ENCODE measurements at places on chromosomes 6 and 20.

DNA sequence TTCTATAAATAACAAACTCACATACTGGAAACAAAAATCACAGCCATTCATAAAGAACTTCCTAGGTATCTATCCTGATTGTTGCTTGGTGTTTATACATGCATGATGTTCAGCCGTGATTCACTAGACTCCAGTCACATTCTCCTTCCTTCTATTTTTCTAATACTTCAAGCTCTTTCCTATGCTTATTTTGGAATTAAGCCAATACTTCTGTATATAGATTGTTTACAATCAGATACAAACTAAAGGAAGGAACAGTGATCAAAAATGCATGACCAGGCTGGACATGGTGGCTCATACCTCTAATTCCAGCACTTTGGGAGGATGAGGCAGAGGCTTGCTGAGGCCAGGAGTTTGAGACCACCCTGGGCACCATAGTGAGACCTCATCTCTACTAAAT is 377.5 kb upstream of the IRAK1BP1 start:
- no peak for DNase-seq

DNA sequence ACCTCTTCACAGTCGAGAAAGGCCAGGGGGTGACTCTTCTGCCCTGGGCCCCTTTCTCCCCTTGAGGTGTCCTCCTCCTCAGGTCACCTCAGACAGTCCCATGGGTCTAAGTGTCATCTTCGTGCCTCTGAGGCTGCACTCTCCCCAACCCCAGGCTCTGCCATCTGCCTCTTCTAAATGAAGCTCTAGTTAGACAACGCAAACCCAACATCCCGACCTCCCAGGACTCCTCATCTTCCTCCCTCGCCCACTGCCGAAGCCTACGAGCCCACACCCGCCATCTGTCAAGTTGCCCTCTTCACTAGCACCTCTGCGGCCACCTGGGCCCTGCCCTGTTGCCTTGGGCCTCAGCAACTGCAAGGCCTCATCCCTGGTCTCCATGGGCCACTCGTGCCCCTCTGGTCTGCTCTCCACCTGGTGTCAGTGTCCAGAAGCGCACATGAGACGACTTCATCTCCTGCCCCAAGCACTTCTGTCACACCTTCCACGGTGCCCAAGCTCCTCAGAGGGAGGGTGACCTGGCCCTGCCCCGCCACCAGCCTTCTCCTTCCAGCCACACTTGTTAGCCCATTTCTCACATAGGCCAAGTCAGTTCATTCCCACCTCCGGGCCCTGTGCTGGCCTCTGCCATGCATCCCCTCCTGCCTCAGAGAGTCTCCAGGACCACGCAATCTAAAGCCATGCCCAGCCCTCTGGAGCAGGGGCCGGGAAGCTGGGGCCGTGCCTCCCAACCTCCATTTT is 53.8 kb downstream of the RRBP1 start:
- DNase-seq, result no peak

DNA sequence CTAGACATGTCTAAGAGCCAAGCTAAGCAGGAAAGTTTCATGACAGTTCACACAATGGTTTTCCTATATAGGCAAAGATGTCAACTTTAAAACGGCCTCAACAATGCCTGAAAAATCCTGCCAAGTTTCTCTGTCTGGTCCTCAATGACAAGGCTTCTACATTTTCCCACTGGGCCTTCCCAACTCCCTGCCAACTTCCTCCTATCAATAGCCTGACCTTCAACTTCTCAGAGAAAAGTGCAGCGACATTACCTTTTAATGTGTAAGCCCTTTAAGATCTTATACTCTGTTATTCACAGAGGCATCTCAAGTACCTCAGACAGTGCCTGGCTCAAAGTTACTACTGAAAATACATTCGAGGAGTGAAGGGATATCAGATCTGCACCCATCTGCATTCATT is 56.2 kb upstream of the BTBD3 start:
- DNase-seq, result no peak

GRCh38 chr6:113829696-113830045 is 27.5 kb upstream of the MARCKS start:
- no peak for DNase-seq

DNA sequence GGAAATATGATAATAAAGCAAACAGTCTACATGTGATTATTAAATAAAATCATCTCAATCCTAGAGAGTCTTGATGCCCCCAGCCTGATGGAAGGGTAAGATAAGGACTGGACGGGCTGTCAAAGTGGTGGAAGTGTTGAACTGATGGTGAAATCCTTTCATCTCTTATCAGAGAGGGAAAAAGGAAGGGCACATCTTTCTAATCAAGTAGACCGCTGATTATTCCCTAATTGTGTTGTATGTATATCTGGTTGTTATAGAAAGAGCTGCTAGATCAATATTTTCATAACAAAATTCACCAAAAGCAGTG is 184.5 kb downstream of the PDE7B start:
- DNase-seq, result no peak

DNA sequence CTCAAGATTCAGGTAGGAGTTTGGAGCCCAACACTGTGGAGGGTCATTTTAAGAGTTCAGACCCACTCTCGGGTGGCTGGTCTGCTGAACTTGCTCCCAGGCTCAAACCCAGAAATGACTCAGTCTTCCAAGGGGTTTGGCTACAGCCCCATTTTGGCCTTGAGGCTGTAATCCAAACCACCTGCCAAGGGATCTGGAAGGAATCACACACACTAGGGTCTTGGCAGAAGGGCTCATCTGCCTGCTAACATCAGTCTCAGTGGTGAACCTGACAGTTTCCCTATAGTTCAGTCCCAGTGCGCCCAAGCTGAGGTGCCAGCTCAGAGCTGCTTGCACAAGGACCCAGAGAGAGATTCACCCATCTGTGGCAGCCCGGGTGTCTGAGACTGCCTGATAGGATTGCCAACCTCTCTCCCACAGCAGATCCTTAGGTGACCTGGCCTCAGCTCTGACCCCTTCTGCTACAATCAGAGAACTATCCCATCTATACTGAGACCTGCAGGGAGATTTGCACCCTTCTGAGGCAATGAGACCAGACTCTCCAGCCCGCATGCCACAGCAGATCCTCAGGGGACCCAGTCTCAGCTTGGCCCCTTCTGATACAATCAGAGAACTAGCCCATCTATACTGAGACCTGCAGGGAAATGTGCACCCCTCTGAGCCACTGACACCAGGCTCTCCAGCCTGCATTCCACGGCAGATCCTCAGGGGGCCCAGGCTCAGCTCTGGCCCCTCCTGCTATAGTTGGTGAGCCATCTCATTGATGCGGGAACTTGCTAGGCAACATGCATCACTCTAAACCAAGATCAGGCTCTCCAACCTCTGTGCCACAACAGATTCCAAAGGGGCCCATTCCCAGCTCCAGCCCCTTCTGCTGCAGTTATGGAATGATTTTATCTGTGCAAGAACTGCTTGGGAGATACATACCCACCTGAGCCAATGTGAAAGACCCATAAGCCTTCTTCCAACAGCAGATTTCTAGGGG is 48.2 kb downstream of the THBS2 start:
- DNase-seq, result no peak

DNA sequence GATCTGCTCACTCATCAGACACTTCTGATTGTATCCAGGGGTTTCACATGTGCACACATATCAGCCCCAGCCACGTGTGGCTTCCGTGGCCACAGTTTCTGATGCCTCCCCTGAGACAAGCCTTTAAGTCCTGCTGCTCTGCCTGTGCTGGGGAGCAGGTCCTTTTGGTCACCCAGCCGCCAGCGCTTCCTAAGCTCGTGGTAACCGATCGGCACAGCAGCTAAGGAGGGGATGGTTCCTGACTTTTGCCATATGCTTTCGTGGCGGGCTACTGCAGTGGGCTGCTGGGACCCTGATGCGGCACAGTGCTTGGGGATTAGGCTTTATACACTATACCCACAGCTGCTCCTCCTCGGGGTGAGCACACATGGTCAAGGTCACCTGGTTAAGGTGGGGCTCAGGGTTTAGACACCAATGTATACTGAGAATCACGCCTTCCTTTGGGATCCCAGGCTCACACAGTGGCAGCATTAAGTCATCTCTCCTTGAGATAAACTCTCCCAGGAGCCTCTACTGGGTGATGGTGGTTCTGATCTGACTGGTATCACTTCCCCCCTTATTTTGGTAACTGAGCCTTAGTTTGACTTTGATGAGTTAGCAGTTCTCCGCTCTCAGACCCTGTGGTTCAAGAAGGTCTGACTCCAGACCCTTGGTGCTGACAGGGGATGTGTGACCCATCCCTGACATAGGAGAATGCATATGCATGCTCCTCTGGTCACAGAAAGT is 85.9 kb upstream of the KCNG1 start:
- no peak for DNase-seq
